ENCODE measurements at places on chromosomes 3 and 15.

- DNase-seq: no peak
These were observed 19.4 kb downstream of the IDH3A start for GRCh38 chr15:78168608-78169007.

- DNase-seq: no peak
These were observed 185.7 kb downstream of the MECOM start for GRCh38 chr3:169477790-169478189.

DNA sequence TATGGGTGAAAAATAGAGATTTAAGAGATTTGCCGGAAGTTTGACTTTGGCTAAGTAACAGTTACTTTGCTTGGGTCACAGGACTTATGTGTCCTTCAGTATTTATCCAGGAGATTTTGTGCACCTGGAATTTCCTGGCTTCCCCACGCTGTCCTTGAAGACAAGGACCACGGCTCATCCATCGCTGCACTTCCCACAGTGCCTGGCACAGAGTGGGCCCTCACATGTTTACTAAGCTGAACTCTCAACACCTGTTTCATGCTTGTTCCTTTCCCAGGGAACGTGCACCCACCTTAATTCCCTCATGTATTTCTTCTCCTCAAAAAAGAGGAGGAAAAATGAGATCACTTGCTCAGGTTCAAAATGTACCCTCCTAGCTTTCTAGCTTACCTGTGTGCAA lies 32.0 kb downstream of the CA12 start:
- DNase-seq: no peak

DNA sequence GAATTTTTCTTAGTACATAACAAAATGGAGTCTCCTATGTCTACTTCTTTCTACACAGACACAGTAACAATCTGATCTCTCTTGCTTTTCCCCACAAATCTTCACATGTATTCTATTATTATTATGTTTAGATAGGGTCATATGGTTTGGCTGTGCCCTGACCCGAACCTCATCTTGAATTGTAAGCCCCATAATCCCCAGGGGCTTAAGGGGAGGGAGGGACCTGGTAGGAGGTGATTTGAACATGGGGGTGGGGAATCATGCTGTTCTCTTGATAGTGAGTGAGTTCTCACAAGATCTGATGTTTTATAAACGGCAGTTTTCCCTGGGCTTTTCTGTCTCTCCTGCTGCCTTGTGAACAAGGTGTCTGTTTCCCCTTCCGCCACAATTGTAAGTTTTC lies 86.7 kb upstream of the SELENOK start:
- DNase-seq: no peak

DNA sequence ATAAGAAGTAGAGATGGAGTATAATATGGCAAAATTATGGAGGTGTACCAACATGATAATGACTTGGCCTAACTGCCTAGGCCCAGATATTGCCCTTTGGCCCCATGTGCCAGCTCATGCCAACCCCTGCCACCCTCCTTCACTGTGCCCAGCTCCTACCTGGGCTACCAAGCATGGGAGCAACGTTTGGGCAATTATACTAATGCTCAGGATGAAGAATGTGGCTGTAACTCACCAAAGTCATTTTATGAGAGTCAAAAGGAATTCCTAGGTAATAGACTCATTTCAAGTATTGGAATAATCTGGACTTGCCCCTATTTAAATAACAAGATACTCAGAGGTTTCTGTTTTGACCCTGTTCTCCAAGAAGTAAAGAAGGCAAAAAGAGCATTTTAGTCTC lies 240.2 kb upstream of the IL12A start:
- no peak for DNase-seq

DNA sequence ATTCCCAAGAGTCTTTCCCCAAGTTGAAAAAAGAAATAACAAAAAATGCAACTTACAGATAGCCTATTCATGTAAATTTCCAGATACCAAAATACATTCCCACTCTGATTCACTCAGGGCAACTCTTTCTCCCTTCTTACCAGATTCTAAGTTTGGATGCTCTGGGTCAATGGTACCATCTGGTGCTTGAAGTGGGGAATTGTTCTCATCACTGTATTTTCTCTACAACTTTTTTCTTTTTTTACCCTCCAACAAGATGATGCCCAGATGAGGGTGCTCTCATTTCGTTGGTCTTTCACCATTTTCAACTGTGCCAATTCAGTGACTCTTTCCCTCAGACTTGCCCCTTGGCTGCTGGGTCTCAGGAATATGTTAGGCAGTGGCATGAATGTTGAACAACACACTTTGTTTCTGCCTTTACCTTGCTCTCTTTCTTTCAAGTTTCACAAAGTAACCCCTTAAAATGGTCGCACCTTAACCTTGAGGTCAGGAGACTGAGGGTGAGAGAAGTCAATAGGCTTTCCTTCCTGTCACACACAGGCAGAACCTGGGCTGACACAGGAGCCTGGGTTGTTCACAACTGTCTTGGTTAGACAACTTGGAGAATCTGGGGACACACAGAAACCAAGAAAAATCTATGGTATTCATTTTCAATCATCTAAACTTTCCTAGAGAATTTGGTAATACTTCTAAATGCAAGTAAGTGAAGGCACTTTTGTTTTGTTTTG lies 330.7 kb upstream of the SLCO3A1 start:
- no peak for DNase-seq

GRCh38 chr15:100841426-100841825 lies 38.2 kb upstream of the ALDH1A3 start:
- no peak for DNase-seq

DNA sequence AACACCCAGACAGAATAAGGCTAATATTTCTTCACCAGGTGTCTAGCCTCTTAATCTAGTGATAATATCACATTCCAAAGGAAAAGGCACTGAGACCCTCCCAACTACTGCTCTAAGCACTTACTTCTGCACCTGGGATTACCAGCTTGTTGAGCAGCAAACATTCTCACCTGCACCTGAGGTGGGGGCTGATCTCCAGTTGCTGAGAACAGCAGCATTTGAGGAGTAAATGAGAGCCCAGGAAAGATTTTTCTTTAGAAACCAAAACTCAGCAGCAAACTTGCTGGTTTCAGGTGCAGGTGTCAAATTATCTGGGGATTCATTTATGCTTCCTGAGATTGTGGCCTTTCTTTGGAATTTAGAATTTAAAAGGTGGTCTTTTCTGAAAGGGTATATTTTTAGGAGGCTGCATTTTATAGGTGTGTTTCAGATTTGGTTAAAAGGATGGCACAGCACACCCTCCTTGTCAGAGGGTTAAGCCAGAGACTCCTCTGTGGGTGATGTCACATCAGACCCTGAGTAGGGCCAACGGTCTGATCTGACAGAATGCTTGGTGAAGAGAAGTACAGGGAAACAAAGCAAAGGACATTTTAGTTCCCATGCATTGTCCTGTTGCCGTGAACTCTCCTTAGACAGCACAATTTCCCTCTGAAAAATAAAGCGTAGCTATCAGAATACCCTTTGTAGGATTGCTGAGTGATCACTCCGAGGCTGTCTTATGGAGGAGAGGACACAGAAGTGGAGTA lies 411.0 kb upstream of the ATP11B start:
- no peak for DNase-seq

DNA sequence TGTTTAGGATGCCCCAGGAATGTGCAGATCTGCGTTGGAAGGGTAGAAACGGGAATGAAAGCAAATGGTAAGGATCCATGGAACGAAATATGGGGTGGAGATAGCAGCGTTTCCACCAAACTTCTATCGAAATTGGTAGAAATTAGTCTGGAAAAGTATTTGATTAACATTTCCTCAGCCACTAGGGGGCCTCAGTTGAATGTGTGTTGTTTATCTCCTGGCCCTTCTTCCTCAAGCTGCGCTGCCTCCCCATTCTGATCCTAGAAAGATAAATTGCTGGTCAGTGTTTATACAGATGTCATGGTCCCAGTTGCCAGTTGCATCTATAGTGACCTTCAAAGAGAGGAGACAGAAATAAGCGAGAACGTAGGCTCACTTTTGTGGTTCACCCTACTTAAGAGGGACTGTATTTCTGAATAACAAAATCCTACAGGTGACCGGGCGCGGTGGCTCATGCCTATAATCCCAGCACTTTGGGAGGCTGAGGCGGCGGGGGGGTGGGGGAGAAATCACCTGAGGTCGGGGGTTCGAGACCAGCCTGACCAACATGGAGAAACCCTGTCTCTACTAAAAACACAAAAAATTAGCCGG lies 457.1 kb downstream of the SQOR start:
- DNase-seq: no peak

DNA sequence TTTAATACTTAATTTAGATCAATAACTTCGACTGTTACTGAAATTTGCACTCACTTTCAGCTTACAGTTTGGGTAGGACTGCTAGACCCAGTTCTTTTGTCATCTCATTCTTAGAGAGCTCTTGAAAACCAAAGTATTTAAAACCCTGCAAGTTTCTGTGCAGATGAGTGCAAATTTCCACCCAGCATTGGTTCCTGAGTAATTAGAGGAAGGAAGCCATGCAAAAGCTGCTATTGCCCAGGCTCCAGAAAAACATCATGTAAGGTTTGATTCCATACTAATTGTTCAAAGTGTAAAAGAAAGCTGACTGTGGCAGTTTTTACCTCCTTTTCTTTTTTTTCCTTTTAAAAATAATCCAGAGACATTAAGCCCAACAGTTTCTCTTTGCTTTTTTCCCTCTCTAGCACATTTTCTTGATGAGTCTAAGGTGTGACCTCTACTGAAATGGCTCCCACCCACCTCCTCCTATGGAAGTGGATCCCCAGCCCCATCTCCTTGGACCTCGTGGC lies 30.3 kb downstream of the ABHD2 start:
- DNase-seq: no peak

- DNase-seq: no peak
These were observed 184.0 kb downstream of the KCNAB1 start for GRCh38 chr3:156304406-156304805.

GRCh38 chr15:88258093-88258641 lies 1.6 kb upstream of the NTRK3 start:
- DNase-seq: no peak

GRCh38 chr3:47295976-47296375 lies 13.2 kb downstream of the KLHL18 start:
- no peak for DNase-seq

DNA sequence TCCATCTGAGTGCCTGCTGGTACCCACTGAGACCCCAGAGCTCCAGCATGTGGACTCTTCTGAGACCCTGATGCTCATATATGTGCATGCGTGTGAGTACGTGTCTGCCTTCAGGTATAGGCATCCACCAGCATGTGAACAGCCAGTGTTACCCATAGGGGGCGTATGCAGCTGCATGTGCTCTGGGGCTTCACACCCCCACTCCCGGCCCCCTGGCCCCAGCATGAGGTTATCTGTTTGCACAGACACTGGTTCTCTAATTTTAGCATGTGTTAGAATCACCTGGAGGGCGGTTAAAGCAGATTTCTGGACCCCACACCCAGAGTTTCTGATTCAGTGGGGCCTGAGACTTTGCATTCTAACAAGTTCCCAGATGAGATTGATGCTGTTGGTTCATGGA lies 824 bp upstream of the CILP start:
- no peak for DNase-seq

GRCh38 chr15:63022181-63022580 lies 20.4 kb upstream of the TPM1 start:
- no peak for DNase-seq

DNA sequence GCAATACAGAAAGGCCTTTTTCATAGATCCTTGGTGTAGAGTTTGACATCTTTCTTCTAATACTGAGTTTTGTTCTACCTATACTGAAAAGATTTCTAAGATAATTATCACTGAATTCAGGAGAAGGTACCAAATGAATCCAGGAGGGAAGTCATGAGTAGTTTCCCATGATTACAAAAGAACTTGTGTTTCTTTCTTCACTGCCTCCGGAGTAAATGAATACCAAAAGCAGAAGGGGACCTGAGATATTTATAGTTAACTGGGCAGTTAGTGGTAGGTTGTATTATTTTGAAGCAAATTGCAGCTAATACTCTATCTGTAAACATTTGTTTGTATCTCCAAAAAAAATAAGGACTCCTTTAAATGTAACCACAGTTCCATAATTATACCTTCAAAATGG lies 175.4 kb downstream of the SUCNR1 start:
- DNase-seq: no peak

- no peak for DNase-seq
These were observed 455.4 kb upstream of the TBL1XR1 start for GRCh38 chr3:177652556-177653291.

DNA sequence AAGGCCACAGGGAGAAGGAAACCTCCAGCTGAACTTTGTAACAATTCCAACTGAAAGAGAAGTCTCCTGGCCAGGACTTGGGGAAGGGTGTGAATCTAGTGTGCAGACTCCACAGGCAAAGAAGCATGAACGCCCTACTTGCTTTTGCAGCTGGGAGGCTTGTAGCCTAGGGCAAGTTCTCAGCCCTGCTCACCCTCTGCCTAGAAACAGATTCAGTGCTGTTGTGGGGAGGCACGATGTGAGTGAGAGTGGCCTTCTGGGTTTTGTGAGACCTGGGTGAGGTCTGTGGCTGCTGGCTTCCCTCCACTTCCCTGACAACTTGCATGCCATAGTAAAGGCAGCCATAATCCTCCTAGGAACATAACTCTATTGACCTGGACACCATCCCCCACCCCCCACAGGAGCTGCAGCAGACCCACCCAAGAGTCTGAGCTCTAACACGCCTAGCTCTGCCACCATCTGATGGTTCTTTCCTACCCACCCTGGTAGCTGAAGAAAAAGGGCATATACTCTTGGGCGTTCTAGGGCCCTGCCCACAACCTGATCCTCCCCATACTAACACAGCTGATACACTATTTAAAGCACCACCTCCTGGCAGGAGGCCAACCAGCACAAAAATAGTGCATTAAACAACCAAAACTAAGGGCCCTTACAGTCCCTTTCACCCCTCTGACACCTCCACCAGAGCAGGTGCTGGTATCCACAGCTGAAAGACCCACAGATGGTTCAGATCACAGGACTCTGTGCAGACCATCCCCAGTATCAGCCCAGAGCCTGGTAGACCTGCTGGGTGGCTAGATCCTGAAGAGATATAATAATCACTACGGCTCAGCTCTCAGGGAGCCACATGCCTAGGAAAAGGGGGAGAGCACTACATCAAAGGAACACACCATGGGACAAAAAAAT lies 426.5 kb downstream of the IGSF11 start:
- no peak for DNase-seq
